ENCODE measurements at places on chromosomes 7 and 10.
A peak's percentile ranks its signal among the peaks of the same experiment; 100 is the strongest.

- DNase-seq = no peak
Observed at GRCh38 chr7:98907570-98907969, 29.2 kb downstream of the TRRAP start.

GRCh38 chr7:50303335-50304128, 984 bp upstream of the IKZF1 start:
- DNase-seq = peak; percentile 18

GRCh38 chr10:44856696-44857095, 54.4 kb upstream of the TMEM72 start:
- no peak for DNase-seq

GRCh38 chr10:101029520-101030295, 1.2 kb downstream of the PDZD7 start:
- DNase-seq = peak; percentile 36

DNA sequence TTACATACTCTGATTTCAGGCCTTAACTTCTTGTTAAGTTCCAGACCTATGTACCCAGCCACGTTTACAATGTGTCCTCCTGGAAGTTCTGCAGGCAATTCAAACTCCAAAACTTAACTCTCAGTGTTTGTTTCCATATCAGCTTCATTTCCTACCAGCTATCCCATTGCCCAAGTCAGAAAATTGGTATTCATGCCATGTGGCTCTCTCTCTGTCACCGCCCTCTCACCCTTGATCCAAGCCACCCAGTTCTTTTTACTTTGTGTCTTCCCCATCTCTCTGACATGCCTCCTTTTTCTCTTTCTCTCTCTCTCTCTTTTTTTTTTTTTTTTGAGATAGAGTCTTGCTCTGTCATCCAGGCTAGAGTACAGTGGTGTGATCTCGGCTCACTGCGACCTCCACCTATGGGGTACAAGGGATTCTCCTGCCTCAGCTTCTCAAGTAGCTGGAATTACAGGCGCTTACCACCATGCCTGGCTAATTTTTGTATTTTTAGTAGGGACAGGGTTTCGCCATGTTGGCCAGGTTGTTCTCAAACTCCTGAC, 33.9 kb downstream of the ARL4A start:
- DNase-seq = no peak

- DNase-seq = no peak
Observed at GRCh38 chr7:16999541-17000267, 117.9 kb upstream of the AGR3 start.

DNA sequence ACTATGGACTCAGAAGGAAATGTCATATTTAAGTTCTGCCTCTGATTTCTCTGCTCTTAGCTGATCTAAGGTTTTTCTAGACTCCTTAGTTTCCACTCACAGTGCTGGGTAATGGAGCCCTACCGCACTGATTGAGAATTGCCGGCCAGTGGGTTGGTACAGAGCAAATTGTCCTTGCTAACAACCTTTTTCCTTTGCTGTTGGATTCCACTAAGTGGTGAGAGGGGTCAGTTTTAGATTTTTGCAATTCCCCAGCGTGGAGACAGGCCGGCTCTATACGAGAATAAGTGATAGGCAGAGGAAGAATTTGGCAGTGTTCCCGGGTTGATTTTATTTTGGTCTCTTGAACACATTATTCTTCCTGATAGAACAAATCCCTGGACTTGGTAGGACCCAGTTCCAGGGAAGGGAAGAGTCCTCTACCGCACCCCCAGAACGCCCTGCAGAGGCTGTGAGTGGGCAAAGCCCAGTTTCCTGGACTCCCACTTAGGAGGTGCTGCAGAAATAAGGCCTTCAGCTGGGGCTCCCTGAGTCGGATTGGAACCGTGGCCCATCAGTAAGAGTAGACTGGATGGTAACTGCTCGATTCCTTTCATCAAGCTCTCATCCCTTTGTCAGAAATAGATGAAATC, 3.0 kb upstream of the NRP1 start:
- DNase-seq = peak; percentile 75

DNA sequence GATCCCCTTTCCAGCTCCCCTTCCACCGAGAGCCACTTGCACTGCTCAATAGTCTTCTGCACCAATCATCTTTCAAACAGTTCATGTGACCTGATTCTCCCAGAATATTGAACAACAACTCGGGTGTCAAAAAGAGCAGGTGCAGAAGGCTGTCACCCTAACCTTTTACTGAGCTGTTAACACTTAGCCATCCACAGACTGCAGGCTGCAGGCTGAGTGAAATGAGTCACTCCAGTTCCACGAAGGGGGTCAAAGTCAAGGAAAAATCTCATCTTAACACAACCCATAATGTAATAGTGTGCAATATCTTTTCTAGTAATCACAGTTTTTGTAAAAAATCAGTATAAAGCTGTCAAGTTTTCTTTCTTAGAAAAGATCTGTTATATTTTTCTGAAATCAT, 63.1 kb downstream of the MTPAP start:
- DNase-seq = no peak

- no peak for DNase-seq
Observed at GRCh38 chr7:85343484-85343883, 156.6 kb upstream of the SEMA3D start.

DNA sequence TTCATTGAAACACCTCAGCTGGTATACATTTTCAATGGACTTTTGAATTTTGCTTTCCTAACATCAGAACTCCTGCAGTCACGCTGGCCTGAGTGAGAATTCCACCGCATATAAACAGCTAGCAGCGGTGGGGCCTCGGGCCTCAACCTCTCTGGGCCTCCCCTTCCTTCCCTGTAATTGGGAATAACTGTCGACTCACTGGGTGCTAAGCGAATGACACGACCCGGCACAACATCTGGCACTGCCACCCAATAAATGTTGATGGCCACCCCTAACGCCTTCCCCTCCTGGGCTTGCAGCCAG, 670 bp downstream of the RCC1L start:
- DNase-seq = no peak

DNA sequence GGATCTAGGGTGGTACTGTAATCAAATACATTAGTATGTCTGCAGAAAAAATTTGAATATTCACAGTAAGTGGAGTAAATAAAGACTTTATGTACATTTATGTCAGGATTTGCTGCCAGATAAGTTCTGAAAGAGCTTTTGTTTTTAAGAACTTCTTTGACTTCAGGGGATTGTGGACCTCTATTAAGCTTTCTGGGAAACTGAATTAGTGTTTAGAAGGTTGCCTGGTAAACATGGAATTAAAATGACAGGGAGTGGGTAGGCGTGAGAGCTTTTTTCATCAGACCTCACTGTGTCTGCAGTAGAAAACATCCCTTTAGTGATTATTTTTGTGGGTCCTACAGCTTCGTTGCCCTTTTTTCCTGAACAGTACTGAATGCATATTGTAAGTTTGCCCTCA, 15.7 kb downstream of the SDHAF3 start:
- no peak for DNase-seq

DNA sequence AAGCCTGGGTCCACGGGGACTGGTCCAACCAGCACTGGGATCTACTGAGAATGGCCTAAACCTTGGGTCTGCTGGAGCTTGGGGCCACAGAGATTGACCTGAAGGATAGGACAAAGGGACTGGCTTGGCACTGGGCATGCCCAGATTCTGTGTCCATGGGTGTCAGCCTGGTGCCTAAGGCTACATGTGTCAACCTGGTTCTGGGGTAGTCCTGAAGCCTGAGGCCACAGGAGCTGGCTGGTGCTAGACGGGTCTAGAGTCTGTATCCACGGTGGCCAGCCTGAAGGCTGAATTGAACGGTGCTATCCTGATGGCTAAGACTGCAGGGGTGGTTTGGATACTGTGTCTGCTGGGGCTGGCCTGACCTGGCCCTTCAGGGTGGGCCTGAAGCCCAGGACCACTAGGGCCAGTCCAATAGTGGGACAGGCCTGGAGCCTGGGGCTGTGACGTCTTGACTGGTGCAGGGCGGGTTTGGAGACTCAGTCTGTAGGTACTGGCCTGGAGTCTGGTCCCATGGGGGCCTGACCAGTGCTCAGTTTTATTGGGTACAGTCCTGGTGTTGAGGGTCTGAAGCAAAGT, 152.4 kb upstream of the HPS1 start:
- DNase-seq = no peak

- no peak for DNase-seq
Observed at GRCh38 chr7:115682507-115682906, 348.1 kb downstream of the TFEC start.

GRCh38 chr7:21412410-21412851, 15.5 kb upstream of the SP4 start:
- DNase-seq = no peak

DNA sequence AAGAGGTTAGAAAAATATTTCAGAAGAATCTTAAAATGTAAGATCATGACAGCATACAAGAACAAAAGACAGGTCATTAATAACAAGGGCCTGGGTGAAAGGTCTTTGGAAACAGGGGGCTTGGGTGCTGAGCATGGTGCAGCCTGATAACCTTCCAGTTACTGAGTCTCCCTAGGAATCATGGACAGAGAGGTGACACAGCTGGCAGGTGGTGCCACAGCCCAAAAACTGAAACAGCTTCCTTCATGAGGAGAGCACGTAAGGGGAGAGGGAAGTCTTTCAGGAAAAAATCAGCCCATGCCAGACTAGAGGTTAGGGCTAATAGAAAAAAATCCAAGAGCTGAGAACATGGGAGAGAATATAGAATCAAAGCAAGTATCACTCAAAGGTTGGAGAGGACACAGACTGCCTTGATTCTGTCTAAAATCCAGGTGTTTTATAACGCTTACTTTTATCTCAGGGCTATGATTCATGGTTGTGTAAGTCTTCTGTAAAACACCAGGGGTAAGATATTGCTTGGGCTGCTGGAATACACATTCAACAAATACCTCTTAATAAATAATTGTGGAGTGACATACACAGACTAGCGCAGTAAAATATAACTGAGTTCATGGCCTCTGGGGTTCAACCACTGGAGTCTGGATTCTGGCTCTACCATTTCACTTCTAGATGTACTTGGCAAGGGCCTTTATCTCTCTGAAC, 88.1 kb downstream of the SEMA3C start:
- no peak for DNase-seq

DNA sequence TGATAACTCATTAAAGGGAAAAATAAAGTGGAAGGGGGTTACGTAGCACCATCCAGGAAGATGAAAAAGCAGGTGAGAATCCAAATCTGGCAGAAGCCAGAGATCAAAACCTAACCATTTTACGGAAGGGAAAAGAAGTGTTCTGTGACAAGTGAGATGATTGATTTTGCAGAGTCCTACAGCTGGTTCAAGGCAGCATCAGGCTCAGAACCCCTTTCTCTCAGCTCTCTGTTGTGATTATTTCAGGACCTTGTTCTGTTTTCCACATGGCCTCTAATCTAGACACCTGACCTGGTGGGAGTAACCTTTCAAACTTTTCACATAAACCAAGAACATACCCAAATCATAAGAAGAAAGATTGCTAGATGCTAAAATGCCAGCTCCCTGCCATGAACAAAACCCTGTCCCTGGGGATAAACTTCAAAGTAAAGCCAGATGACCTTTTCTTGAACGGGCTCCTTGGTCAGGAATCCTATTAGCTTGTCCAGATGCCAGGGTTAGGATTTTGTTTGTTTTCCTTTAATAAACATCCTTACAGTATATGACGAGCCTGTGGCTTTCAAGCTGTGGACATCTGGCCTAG, 5.9 kb downstream of the DUSP5 start:
- DNase-seq = no peak

- peak; percentile 81 for DNase-seq
Observed at GRCh38 chr7:964401-965231, 10.1 kb upstream of the ADAP1 start.

All from GM23248 (cell line).